ENCODE measurements at places on chromosomes 12 and 14.

DNA sequence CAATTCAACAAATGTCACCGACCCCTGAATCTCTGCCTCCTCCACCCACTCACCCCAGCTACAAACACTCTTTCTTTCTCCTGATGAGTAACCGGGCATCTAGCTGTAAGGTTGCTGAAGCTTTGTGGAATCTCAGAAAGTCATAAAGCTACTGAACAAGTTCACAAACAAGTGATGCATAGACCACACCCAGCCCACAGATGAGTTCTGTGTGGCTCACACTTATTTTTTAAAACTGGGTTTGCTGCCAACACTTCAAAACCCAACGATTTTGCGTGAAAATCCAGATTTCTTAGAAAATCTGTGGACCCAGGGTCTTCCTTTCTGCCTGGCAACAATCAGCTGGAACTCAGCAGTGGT is 96.1 kb downstream of the APAF1 start:
- no peak for DNase-seq

GRCh38 chr14:50860478-50861086 is 11.3 kb upstream of the ABHD12B start:
- peak; percentile 40 for DNase-seq

GRCh38 chr14:90924621-90925340 is 108.6 kb upstream of the TTC7B start:
- no peak for DNase-seq

DNA sequence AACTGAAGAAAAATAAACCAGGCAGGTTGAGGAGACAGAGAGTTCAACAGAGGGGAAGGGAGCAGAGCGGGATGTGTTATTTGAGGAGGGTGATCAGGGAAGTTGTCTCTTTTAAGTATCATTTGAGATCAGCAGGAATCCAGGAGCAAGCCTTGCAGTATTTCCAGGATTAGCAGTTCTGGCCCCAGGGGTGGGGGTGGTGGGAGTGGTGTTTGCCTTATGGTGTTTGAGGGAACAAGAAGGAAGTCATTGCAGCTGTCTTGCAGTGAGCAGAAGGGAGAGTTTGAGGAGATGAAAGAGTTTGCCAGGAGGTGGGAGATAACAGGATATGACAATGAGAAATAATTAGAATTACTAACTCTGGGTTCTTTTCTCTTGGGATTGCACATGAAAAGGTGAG is 418.6 kb downstream of the NELL2 start:
- no peak for DNase-seq

DNA sequence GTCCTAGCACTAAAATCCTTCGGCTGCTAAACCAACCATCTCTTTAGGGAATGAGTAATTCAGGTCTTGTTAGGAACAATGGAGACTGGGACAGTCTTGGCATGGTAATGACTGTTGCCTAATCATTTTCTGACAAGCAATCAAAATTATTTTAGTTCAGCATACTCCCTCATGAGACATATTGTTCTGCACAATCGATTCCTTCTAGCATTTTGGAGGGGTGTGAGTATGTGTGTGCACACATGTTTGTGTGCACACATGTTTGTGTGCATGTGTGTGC is 2.1 kb upstream of the KRT1 start:
- DNase-seq = no peak

DNA sequence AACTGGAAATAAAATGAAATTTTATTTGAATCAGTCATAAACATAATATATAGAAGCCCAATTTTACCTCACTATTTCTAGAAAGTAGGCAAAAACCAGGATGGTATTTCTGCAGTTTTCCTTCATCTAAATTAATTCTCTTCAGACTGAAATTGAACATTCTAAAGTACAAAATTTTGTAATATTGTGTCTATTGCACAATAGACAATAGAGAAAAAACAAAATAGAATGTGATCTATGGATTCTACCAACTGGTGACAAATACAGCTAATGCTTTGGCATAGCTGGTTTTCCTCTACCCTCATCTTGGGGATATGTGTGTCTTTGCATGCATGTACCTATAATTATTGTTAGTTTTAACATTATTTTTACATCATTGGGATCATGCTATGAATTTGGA is 8.5 kb upstream of the PTPRR start:
- no peak for DNase-seq

DNA sequence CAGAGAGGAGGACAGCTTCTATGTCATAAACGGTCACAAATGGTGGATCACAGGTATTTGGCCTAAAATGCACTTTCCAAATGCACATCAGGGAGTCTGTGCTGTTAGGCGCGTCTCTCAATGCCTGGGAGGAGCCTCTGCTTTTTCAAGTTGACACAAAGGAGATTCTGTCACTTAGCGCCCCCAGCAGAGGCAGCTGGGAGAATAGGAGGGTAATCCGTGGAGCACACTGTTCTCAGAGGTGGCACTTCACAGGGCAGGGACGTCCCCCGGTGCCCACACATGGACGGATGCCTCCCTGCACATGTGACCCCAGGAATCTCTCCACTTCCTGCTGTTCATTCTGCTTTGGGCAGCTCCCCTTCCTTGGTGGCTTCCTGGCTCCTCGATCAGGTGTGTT is 19.4 kb upstream of the ALDH2 start:
- DNase-seq = no peak

- no peak for DNase-seq
Measured at GRCh38 chr14:52325126-52325525, 11.0 kb downstream of the PTGER2 start.

DNA sequence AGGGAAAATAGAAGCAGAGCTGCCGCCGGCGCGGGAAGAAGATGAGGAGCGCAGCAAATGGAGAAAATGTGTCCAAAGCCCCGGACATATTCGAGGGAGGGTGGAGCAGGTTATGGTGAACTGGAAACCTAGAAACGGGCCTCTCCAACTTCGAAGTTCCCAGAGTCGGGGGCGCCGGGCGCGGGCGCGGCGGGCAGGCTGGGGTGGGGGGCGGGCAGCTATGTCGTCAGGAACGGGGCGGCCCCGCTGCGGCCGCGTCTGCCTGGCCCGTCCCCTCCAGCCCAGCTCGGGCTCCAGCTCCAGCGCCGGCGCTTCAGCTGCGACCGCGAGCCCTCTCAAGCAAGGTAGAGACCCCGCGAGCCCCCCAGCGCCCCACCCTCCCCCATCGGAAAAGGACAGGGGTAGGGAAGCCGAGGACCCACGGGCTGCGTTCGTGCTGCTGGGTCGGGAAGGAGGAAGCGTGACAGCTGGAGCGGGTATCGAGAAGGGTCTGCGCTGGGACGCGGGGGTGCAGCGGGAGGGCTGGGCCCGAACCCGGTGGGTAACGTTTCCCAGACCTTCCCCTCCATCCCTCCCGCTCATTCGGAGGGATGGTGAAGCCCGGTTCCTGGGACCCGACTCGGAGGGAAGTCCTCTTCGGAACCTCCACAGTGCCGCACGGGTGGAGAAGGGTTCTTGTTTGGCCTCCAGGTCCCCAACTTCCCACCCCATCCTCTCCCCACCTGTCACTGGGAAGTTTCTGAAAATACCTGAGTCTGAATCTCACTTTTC is 1.0 kb downstream of the DGKA start:
- no peak for DNase-seq

- DNase-seq = no peak
Measured at GRCh38 chr12:111638556-111638955, 39.4 kb upstream of the ATXN2 start.

DNA sequence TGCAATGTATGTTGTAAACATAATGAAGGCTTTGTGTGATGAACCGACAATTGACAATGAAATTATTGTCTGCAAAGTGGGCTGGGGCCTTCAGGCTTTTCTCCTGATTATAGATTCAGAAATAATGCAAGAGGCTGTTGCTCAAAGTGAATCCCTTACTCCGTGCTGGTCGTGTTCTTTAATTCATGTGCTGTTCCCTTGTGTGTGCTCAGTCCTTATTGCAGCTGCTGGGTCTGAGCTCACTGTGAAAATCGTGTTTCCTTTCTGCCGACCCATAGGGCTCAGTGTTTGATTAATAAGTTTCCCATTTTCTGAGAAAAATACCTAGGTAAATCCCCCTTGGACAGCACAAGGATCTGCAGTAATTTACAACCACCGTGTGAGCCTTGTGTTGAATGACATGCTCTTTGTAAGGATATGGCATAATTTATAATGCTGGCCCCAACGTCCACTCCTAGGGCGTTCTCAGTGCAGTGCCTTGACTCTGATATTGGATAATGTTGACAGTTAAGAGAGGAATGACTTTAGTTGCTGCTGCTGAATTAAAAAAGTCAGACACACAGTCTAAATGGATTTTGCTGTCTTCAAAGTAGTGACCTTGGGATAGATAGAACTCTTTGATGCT is 81.6 kb downstream of the RGS6 start:
- no peak for DNase-seq

DNA sequence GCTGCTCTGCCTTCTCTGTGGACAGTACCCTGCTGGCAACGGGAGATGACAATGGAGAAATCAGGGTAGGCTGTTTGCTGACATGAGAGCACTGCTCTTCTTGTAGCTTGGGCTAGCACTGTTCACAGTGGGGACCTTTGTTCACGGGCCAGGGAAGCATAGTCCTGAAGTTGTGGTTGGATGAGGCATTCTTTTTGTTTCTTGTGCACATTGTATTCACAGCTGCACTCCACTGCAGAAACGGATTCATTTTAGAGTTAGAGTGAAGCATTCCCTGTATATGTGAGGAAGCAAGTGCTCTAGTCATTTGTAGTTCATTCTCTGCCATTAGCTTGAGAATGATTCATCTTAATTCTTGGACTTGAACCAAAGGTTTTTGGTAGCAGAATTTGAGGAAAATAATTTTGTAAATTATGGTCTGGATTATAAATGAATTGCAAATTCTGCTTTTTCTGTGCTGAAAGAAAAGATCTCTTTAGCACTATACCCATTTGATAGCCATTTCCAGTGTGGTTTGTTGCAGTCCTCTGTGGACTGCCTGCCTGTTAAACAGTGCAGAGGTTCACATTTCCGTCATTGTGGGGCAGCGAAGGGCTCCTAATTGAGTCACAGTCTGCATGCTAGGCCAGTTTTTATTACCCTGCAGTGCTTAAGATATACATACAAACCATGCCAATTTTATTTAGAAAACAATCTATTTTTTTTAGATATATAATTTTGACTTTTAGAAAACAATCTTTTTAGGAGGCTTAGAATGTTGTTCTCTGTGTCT is 80.6 kb downstream of the APAF1 start:
- DNase-seq = no peak

DNA sequence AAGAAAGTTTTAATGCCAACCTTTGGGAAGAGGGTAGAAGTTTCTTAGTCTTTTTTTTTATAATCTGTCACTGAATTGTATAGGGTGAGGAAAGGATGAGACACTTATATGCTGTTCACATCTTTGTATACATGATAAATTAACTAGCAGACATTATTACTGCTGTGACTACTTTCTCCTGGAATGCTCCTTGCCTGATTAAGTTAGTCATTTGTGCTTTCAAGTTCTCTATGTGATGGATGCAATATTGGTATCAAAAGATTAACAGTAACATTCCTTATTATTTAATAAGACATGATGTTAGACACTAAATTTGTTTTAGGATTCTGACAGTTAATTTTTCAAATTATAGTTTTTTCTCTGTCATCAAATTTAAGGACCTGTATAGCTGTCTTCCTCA is 223.4 kb upstream of the GARIN2 start:
- no peak for DNase-seq

DNA sequence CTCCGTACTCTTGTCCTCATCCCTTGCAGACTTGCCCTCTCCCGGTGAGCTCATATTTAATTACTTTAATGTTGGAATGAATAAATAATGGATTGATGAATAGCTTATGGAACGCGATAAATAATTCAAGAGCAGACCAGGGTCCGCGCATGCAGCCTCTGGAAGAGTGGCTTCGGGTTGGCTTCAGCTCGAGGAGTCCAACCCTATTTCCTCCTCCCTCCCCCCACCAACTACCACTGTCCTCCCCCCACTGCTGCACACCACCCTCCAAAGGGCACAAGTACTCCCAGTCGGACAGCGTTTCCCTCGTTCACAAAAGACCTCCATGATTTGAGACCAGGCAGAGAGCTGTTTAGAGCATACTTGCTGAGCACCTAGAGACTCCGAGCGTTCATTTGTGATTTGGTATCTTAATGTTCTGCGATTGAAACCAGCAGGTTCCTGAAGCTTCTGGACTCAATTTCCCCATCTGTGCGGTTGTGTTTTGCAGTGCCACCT is 647 bp upstream of the SIX1 start:
- DNase-seq = no peak

DNA sequence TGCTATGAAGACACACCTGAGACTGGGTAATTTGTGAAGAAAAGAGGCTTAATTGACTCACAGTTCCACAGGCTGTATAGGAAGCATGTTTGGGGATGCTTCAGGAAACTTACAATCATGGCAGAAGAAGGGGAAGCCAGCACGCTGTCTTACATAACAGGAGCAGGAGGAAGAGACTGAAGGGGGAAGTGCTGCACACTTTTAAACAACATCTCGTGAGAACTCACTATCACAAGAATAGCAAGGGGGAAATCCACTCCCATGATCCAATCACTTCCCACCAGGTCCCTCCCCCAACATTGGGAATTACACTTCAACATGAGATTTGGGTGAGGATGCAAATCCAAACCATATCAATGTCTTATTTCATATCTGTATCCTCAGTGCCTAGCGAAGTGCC is 307.2 kb downstream of the ATP23 start:
- DNase-seq = no peak

DNA sequence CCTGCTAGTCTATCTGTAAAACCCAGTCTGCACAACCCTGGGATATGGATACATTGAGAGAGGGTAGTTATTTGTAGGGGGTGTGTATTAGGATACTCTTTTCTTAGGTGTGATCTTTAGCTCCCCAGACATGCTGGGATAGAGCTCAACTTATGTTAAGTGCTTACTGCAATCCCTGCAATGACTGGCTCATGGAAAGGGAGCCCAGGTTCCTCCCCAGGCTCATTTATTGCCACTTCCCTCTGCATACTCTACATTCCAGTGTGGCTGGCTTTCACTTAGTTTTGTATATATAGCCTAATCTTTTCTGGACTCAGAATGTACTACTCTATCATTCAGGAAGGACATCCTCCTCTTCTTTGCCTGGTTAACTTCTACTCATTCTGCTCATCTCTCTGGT is 172.0 kb downstream of the SYT10 start:
- DNase-seq = no peak
